ENCODE measurements at places on chromosomes 3 and 15. TPM values are rescaled to one million over a fixed set of nuclear protein-coding genes. Genes with fewer than 3 reads are reported as not detected.

The TEX55 gene
- total RNA-seq, result not detected

The PDHB gene
- 36.2 TPM for total RNA-seq

The OXTR gene
- 0.68 TPM for total RNA-seq

The LSAMP gene
- total RNA-seq, result not detected

The B3GNT5 gene
- 43.7 TPM for total RNA-seq

The RBP2 gene
- not detected for total RNA-seq

The ZIC1 gene
- not detected for total RNA-seq

The EPHB1 gene
- total RNA-seq, result 0.07 TPM

The COLQ gene
- under 0.01 TPM for total RNA-seq

The CXCR6 gene
- total RNA-seq, result not detected

The MORC1 gene
- not detected for total RNA-seq

The MINAR1 gene
- 0.34 TPM for total RNA-seq

The TRAK1 gene
- 91.3 TPM for total RNA-seq

The SAMD7 gene
- not detected for total RNA-seq

The KNG1 gene
- not detected for total RNA-seq

The CATSPER2 gene
- total RNA-seq, result 1.4 TPM

The AGBL1 gene
- not detected for total RNA-seq

The MED12L gene
- 0.14 TPM for total RNA-seq

The GALK2 gene
- total RNA-seq, result 37.7 TPM

The GABRG3 gene
- total RNA-seq, result not detected

The ATOSA gene
- 16.7 TPM for total RNA-seq

The POLQ gene
- total RNA-seq, result 1.0 TPM

The COL8A1 gene
- 4.0 TPM for total RNA-seq

The CLRN1 gene
- total RNA-seq, result not detected

The EPB42 gene
- total RNA-seq, result not detected

The KLHL24 gene
- 42.0 TPM for total RNA-seq

The HRG gene
- total RNA-seq, result not detected

The ATP11B gene
- 96.0 TPM for total RNA-seq

The CKMT1A gene
- total RNA-seq, result 21.5 TPM

The SAMMSON gene
- total RNA-seq, result not detected

The FBXL22 gene
- 0.28 TPM for total RNA-seq

The SMCO1 gene
- not detected for total RNA-seq

The MUC20 gene
- total RNA-seq, result 1.7 TPM

The UROC1 gene
- not detected for total RNA-seq

The VGLL3 gene
- total RNA-seq, result 14.7 TPM

The LMLN gene
- total RNA-seq, result 3.4 TPM

The TMCO5A gene
- not detected for total RNA-seq

The CMTM8 gene
- total RNA-seq, result 1.4 TPM

The CISH gene
- total RNA-seq, result 1.0 TPM

The SPESP1 gene
- total RNA-seq, result 4.9 TPM

The SLC2A2 gene
- not detected for total RNA-seq

The RAD51 gene
- 0.28 TPM for total RNA-seq

The SLC24A5 gene
- not detected for total RNA-seq

The WDR93 gene
- total RNA-seq, result not detected

The CCDC39 gene
- total RNA-seq, result under 0.01 TPM

The ZPLD1 gene
- 0.07 TPM for total RNA-seq
